ENCODE measurements at places on chromosomes 4 and X. TPM values are rescaled to one million over a fixed set of nuclear protein-coding genes. Genes with fewer than 3 reads are reported as not detected.

Gene PPEF2
- not detected for total RNA-seq

Gene TEX13D
- total RNA-seq: not detected

Gene CFP
- 0.53 TPM for total RNA-seq

DNA sequence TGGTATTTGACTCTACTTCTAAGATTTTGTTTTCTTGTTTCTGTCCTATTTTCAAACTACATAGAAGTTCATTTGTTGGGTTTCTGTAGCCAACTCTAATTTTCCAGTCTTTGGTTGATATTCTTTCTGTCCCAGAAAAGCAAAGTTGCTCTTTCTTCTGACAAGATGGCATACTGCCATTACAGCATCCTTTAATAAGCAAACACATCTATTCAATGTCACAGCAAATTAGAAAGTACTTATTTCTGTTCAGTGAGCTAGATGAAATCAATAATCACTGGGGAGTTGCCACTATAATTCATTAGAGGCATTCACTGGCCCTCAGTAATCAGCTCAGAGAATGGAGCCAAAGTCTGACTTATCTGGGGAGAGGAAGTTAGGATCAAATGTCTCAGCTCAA lies 1258.0 kb upstream of the IGFBP7 start:
- DNase-seq: no peak

- no peak for DNase-seq
Measured at GRCh38 chr4:6889736-6890324, 19.8 kb upstream of the TBC1D14 start.

DNA sequence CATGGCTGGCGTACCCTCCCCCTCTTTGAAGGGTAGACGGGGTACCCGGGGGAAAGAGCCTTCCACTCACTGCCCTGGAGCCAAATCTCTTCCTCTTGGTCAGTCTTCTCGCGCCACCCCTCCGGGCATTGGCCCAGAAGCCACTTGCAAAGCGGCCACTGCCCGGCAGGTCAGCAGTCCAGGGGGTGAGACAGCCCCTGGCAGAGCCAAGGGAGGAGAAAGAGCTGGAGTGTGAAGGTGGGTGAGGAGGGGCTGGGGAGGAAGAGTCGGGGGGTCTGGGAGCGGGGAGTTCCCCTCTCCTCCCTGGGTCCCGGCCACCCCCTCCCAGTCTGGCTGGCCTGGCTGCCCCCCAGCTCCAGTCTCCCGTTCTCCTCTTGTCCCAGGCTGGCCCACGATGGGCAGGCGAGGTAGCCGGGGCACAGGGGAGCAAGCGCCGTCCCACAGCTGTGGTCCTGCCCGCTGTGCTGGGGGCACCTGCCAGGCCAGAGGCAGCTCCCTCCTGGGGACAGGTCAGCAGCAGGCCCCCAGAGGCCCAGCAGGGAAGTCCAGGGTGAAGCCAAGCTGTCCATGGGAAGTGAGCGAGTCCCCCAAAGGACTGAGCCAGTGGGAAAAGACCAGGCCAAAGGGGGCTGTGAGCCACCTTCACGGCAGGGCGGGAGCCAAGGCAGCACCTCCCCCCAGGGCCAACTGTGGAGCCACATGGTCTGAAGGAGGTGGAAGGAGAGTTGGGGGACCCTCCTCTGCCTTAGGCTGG lies 21.6 kb upstream of the DUSP9 start:
- DNase-seq: no peak

DNA sequence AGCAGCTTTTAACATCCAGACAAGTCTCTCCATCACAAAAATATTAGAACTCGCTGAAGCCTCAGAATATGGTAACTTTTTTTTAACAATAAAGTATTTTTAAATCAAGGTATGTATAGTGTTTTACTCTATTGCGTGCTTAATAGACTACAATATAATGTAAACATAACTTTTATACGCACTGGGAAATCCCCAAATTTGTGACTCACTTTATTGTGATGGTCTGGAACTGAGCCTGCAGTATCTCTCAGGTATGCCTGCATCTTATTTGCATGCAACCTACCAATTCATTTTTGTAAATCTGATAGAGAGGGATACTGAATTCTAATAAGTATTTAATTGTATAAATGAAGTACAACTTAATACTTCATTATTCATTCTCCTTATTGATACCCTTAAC lies 823.5 kb downstream of the ADGRL3 start:
- DNase-seq: no peak

All from PC-9 (cell line).